Stimulated activated CD8-positive, alpha-beta memory T cell treated with anti-CD3 and anti-CD28 coated beads, Interleukin-4, amount 100 ng/mL, for 1 hour (primary cell): ENCODE measurements at places on chromosomes 7 and 10.

- DNase-seq, result no peak
These were observed 10.9 kb downstream of the SPOCK2 start for GRCh38 chr10:72077275-72077990.

DNA sequence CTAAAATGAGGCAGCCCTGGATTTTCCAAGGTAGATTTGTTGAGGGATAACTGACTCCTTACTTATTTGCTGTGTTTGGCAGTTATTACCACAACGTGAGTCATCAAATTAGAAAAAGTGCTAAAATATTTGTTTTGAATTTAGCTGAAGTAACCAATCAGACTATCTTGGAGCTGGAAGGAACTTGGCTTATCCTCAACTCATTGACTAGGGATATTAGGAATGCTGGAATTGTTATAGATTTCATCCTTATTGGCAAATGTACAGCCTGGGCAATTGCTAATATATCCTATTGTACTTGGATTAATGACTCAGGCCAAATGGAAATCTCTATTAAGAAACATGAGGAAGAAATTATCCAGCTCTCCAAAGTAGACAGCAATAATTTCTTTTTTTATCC lies 1189.0 kb upstream of the LRRN3 start:
- DNase-seq, result no peak

- DNase-seq, result peak; percentile 34
These were observed 4.8 kb downstream of the EGR2 start for GRCh38 chr10:62811159-62811875.

DNA sequence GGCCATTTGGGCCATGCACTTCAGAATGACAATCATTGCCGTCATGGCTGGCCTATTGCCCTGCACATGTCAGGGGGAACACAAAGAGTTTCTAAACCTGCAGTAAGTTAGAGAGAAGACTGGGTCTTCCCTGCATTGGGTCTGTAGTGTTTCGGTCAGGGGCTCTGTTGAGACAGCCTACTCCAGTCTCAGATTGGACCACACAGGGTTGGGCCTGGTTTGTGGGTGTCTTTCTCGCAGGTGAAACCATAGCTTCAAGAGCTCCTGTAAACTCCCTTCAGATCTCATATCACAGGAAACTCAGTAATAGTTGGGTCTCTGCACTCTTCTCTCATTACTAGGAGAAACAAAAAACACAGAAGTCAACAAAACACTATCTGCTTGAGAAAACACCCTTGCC lies 7.3 kb upstream of the TARP start:
- DNase-seq, result no peak

DNA sequence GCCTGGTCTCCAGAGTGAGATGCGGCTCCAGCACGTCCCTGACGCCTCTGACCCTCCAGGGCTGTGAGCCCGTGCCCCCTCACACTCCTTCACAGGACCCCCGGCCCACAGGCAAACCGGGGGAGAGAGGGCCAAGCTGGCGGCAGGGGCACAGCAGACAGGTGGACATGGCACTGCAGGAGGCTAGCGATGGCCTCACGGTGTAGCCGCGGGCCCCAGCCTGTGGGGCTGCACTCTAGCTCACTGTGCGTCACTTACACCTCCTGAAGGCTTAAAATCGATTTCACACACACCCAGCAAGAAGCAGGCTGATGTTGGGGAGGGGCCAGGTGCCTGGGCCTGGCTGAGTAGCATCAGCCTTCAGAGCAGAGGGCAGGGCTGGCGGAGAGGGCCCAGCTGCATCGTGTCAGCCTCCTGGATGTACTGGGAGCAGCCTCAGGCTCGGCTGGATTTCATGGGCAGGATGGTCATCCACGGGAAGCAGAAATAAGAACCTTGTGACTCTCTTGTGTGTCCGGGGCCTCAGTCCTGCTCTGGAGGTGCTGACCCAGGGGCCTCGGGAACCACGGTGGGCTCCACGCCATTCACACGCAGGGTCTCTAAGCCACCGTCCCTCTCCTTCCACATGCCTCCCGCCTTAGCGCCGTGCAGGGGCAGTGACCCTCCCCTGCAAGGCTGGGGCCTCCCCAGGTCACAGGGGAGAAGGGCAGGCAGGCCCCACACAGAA lies 19.4 kb upstream of the KNDC1 start:
- no peak for DNase-seq

- DNase-seq, result no peak
These were observed 240.5 kb upstream of the FZD8 start for GRCh38 chr10:35882422-35883150.

- DNase-seq, result no peak
These were observed 73.1 kb downstream of the CLIP2 start for GRCh38 chr7:74362266-74362665.

DNA sequence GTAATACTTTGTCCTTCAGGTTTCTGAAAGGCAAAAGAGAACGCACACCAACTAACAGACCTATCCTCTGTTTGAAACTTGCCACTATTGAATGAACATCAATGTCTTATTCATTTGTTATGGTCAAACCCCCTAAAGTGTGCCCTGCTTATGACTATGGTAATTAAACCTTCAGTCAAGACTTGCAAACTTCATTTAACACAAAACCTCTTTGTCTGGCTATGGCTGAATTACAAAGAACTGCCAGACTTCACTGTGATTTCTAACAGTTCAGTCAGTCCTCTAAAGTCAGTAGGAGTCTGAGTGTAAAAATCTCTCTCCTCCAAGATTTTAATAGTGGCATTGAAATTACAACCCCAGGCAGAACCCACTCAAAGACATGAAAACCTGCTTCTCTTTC lies 702.5 kb upstream of the LRRN3 start:
- DNase-seq, result no peak

- DNase-seq, result no peak
These were observed 3.3 kb upstream of the ZNF746 start for GRCh38 chr7:149500910-149501309.

- no peak for DNase-seq
These were observed 1224.2 kb upstream of the SORCS1 start for GRCh38 chr10:108388706-108389105.

DNA sequence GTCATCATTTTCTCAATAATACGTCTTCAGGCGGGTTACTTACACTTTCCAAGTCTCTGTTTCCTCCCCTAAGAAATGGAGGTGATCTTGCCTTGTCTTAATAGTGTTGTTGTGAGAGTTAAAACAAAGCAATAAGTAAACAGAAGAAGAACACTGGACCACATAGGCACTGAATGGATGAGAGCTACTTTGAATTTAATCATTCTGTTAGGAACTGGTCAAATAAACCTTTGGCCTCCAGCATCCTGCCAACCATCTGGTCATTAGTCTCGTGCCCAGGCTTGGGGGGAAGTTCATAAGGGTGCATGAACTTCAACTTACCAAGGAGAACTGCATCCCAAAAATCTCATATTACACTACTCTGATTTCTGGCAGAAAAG lies 109.4 kb upstream of the C7orf33 start:
- no peak for DNase-seq

DNA sequence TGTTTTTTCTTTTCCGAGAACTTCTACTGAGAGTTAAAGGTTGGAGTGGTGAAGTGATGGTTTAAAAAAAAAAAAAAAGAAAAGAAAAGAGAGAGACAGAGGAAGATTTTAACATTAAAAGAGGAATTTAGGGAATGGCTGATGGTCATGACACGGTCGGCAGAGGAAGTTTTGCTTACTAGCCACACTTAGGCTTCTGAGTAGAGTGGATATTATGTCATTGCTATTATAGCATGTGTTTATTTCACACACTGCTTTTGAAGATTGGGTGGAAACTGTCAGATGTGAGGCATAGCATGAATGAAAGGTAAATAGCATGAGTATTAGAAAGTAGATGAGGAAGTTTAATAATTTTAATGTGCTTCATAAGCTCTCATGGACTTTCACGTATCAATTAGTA lies 2.5 kb downstream of the KAT6B start:
- no peak for DNase-seq

- DNase-seq, result no peak
These were observed 19.5 kb upstream of the GNA12 start for GRCh38 chr7:2863461-2864066.
